BE2C (cell line): ENCODE measurements at places on chromosomes 2 and 18.

DNA sequence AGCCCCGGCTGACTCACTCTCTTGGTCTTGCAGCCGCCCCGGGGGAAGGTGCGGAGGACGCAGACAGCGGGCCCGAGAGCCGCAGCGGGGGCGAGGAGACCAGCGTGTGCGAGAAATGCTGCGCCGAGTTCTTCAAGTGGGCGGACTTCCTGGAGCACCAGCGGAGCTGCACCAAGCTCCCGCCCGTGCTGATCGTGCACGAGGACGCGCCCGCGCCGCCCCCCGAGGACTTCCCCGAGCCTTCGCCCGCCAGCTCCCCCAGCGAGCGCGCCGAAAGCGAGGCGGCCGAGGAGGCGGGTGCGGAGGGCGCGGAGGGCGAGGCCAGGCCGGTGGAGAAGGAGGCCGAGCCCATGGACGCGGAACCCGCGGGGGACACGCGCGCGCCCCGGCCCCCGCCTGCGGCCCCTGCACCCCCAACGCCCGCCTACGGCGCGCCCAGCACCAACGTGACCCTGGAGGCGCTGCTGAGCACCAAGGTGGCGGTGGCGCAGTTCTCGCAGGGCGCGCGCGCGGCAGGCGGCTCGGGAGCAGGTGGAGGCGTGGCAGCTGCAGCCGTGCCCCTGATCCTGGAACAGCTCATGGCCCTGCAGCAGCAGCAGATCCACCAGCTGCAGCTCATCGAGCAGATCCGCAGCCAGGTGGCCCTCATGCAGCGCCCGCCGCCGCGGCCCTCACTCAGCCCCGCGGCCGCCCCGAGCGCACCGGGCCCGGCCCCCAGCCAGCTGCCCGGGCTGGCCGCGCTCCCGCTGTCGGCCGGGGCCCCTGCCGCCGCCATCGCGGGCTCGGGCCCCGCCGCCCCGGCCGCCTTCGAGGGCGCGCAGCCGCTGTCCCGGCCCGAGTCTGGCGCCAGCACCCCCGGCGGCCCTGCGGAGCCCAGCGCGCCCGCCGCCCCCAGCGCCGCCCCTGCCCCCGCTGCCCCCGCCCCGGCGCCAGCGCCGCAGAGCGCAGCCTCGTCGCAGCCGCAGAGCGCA is 12.7 kb downstream of the SALL3 start:
- DNase-seq = no peak

- DNase-seq = no peak
Measured at GRCh38 chr18:65227970-65228369, 522.8 kb upstream of the CDH7 start.

GRCh38 chr2:23824777-23825212 is 102.1 kb downstream of the ATAD2B start:
- DNase-seq = peak; percentile 49

- no peak for DNase-seq
Measured at GRCh38 chr2:64166637-64167420, 22.6 kb upstream of the PELI1 start.

DNA sequence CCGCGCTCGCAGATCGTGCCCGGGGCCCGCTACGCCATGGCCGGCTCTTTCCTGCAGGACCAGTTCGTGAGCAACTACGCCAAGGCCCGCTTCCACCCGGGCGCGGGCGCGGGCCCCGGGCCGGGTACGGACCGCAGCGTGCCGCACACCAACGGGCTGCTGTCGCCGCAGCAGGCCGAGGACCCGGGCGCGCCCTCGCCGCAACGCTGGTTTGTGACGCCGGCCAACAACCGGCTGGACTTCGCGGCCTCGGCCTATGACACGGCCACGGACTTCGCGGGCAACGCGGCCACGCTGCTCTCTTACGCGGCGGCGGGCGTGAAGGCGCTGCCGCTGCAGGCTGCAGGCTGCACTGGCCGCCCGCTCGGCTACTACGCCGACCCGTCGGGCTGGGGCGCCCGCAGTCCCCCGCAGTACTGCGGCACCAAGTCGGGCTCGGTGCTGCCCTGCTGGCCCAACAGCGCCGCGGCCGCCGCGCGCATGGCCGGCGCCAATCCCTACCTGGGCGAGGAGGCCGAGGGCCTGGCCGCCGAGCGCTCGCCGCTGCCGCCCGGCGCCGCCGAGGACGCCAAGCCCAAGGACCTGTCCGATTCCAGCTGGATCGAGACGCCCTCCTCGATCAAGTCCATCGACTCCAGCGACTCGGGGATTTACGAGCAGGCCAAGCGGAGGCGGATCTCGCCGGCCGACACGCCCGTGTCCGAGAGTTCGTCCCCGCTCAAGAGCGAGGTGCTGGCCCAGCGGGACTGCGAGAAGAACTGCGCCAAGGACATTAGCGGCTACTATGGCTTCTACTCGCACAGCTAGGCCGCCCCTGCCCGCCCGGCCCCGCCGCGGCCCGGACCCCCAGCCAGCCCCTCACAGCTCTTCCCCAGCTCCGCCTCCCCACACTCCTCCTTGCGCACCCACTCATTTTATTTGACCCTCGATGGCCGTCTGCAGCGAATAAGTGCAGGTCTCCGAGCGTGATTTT is 7.6 kb downstream of the TBR1 start:
- no peak for DNase-seq

GRCh38 chr2:189819297-189819704 is 35.1 kb downstream of the PMS1 start:
- no peak for DNase-seq

DNA sequence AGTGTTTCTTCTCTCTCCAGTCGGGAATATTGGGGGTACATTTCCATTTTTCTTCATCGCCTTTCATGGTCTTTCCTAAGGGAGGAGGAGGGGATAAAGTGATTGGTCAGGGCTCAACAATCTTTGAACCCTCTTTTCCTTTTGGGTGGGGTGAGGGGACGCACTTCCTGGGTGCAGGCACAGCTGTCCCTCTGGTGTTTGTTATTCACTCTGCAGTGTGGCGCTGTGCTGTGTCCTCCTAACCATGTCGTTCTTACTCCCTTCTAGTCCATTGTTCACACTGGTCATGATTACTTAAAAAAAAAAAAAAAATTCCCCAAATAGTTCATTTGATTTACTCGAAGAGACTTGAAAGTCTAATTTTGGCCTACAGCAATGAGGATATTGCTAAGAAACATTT is 44.4 kb downstream of the ZBTB14 start:
- no peak for DNase-seq

DNA sequence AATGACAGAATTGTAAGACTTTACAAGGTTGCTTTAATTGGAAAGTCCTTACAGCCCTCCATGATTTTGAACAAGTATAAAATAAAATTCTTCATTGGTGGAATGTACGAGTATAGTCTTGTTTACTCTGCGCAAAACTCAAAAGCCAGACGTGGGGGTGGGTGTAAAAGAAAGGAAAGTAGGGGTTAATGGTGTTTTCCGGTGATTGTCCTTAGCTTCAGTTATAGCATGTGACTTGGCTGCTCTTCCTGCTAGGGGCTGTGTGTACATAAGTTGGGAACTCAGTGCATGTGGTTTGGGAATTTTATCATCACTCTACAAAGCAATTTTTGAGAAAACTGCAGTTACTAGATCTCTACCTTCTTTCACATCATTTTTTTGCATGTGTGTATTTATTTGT is 82.4 kb upstream of the CAVIN2 start:
- DNase-seq = no peak

DNA sequence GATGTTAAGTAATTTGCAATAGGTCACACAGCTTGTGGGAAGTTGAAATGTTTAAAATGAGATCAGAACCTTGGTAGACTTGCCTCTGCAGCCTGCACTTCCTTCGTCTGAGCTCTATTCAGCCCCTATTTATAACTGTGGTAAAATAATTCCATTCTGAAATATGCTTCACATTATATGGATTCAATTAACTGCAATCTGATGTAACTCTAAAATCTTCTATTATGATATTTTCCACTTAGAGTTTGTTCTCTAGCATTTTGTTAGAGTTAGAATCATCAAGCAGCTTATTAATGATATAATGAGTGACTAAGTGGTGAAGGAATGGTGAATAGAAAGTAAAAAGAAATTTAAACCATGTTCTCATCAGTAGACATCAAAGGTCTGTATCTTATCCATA is 139.6 kb upstream of the ARHGAP28 start:
- no peak for DNase-seq

GRCh38 chr18:66111018-66111417 is 360.2 kb downstream of the CDH7 start:
- DNase-seq = no peak

GRCh38 chr2:224630659-224631550 is 45.7 kb upstream of the CUL3 start:
- no peak for DNase-seq

GRCh38 chr2:240384711-240385450 is 50.6 kb upstream of the GPC1 start:
- DNase-seq = peak; percentile 5

GRCh38 chr2:181742922-181743722 is 62.8 kb upstream of the NEUROD1 start:
- no peak for DNase-seq

- DNase-seq = no peak
Measured at GRCh38 chr2:43727634-43728014, 46.2 kb upstream of the DYNC2LI1 start.

GRCh38 chr18:9174302-9174701 is 37.7 kb downstream of the ANKRD12 start:
- no peak for DNase-seq

DNA sequence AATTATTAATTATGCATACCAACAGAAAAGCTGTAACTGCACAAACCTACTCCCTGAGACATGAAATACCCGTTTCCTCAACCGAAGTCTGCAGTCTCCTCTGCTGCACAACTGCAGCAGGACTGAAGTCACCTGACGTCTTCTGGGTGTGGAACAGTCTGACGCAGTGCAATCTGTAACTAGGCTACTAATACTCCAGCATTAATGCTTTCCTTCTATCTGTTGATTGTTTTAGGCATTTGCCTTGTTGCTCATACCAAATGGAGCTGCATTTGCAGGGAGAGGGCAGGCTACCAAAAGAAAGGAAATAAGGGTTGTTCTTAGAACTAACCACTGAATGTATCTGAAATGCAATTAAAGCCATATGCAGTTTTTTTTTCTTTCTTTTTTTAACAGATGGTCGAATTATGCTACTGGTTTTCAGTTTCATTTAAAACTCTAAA is 40.1 kb downstream of the RTN4 start:
- peak; percentile 26 for DNase-seq

DNA sequence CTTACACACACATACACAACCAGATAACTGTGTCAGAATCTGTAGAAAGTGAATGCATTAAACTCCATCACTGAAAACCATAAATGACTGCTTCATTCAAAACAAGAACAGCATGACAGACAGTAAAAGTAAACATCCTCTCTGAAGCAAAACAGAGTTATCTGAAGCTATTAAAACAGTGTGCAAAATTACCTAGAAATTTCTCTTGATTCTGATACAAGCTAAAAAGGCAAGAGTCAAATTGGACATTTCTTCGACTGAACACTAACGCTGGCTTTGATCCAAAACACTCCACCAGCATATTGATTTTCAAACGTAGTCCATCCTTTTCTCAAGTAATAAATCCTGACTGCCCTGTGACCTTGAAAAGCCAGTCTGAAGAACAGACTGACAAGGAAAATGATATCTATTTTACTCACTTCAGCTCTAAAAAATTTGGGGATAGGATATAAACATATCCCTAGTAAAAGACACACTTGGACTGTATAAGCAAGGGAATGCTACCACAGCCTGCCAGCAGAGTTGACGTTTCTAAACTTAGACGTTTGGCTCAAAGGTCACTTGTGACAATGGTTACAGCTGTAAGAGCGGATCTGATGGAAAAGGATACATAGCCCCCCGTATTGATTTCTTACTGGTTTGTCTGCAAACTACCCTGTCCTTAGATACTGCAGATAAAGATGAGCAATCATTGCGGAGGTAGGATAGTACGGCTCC is 128.9 kb upstream of the ITGB6 start:
- DNase-seq = no peak

GRCh38 chr2:23083966-23084365 is 301.0 kb upstream of the KLHL29 start:
- DNase-seq = no peak

GRCh38 chr2:20530520-20530919 is 83.6 kb downstream of the RHOB start:
- DNase-seq = no peak

DNA sequence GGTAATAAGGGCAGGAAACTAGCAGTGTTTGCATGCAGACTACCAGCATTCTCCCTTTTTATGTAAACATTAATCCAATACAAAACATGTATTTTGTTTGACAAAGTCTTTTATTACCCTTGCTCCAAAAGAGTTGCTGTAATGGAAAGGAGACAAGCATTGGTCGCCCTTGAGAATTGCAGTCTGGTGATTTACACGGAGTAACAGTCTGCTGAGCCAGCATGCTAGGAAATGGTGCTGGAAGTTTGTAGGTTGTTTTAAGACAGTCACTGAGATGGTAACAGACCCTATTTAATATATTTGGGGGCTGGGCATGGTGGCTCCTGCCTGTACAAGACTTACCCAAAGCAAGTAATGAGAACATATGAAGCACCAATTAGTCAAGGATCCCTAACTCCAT is 2.8 kb upstream of the PRKCE start:
- no peak for DNase-seq

- DNase-seq = no peak
Measured at GRCh38 chr2:163347982-163348856, 387.6 kb downstream of the FIGN start.

GRCh38 chr2:162711832-162712540 is 126.6 kb downstream of the KCNH7 start:
- no peak for DNase-seq

GRCh38 chr2:65579506-65580235 is 147.3 kb upstream of the SPRED2 start:
- DNase-seq = no peak

GRCh38 chr18:38602341-38602740 is 1036.7 kb upstream of the CELF4 start:
- DNase-seq = no peak

DNA sequence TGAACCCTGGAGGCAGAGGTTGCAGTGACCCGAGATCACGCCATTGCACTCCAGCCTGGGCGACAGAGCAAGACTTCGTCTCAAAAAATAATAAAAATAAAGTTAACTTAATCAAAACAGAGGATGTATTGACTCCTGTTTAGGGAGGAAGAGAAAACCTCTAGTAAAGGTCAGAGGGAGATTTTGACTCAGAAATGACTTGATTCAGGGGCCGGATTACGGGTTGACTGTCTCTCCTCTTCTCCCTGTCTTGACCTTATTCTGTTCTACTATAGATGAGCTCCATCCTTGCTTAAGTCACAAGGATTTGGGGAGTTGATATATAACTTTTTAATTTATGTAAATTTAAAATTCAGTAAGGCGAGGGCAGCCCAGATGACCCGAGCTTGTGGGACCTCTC is 71.0 kb downstream of the COX7A2L start:
- DNase-seq = no peak

- peak; percentile 29 for DNase-seq
Measured at GRCh38 chr2:138818556-138818955, 38.4 kb upstream of the NXPH2 start.
